ENCODE measurements at places on chromosomes 2 and 18.

- no peak for DNase-seq
These were observed 16.0 kb downstream of the SH3BP4 start for GRCh38 chr2:234967870-234968208.

DNA sequence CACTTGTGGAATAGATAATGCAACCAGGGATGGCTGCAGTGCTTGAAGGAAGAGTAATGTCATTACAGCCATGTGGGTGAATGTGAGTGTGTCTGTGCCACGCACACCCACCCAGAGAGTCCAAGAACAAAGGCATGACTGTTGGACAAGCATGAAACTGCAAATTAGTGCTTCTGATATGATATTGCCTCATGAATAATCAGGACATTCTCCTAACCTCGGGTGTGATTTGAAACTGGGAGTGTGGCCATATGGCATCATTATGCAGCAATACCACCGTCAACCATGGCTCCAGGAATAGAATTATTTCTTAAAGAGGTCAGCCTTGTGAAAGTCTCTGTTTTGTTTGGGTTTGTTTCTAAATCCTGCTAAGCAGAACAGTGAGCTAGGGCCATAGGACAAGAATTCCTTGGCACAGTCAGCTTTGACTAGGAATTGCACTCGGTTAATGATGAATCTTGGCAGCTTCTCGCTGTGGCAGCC is 678.0 kb upstream of the RAB6C start:
- no peak for DNase-seq

GRCh38 chr18:31577195-31577594 is 14.5 kb upstream of the TTR start:
- DNase-seq = no peak

GRCh38 chr18:40249390-40250080 is 1705.5 kb upstream of the PIK3C3 start:
- no peak for DNase-seq

DNA sequence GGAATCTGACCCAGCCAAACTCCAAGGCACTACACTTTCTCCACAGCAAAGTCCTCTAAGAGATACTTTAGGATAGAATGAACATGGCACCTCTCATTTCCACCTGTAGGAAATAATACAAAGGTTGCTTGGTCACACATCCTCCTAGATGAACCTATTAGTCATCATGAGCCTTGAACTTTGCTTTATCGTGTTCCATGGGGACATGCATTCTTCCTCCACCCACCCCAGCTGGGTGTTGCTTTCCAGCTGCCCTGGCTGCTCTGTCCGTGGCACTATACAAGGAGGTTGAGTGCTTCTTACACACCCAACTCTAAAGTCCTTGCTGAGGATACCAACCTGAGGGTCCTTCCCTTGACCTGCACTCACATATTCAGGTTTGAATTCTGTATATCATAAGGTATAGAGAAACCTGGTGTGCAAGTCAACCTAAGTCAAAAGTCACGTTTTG is 52.7 kb downstream of the SPRED2 start:
- no peak for DNase-seq

DNA sequence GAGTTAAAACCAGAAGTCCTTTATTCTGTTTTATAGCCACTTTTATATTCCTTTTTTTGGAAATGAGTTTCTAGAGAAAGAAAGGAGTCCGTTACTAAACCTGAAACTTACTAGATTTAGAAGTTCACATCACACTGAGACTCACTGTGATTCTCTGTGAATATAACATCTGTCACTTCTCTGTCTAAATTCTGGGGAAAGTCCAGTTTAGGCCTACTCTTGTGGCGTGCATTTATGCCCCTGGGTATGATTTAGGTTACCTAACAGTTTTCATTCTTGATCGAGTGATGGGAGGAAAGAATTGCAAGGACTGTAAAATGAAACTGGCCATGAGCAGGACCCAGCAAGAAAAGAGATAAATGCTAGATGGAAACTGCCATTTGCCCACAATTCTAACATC is 449.6 kb downstream of the SPAG16 start:
- DNase-seq = no peak

Data from activated CD4-positive, alpha-beta T cell treated with anti-CD3 and anti-CD28 coated beads for 36 hours (primary cell).